ENCODE measurements at places on chromosomes 1 and 21.

DNA sequence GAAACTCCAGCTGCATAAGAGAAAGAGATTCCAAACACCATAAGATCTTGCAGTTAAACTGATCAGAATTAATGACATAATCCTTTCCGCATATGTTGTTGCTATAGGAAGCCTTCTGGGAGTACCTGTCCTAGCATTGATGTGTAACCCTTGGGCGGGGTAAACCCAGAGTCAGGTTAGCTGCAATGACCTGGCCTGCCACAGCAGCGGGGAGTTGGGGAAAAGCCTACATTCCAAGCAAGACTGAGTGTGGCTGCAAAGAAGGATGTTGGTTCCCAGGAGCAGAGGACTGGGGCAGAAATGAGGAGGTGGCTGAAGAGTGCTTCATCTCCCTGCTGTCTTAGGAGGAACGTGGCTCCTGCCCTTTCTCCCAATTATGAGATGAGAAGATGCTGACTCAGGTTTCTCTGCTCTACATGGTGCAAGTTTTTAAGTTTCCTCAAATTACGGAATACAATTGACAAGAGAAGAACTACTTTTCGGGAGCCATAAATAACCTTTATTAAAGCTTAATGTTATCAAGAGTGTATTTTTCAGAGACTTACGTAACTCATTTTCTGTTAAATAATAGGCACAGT, 142.1 kb downstream of the RYR2 start:
- no peak for ATAC-seq

DNA sequence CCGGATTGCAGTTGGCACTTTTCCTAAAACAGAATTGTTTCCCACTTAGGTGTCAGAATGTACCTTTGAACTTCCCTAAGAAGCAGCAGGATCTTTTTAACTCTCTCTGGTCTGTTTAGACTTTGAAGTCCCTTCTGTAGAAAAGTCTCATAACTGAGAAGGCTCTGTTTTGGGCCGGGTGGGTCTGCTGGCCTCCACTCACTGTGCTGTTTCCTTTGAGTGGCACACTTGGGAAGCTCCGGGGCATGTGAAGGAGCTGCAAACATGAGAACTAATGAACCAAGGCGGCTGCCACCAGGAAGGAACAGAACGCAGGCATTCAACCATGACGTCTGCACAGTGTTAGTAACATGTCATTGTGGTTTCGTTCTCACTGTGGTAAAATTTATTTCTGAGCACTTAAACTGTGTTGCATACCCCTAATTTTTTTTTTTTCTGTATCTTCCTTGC, 19.5 kb upstream of the NCMAP start:
- peak; percentile 51 for ATAC-seq

GRCh38 chr1:208544794-208545193, 300.6 kb upstream of the PLXNA2 start:
- no peak for ATAC-seq

- no peak for ATAC-seq
Observed at GRCh38 chr1:215263636-215264035, 181.1 kb downstream of the KCNK2 start.

DNA sequence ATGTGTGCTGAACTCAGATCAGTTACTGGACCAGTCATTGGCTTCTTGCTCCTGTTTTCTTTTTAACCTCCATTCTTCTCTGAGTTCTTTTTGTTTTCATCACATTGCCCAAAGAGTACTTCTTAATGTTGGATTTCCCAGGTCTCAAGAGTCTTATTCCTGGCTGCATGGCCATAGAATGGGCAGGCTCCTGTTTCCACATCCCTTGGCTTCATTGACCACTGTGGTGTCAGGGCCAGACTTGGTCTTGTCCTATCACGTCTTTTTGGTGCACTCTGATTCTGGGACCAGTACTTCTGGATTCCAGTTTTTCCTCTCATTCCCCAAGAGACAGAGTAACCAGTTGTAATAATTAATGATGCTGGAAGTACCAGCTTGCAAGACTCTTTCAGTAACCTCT, 41.8 kb downstream of the MRPS6 start:
- no peak for ATAC-seq

GRCh38 chr1:21628798-21629393, 40.3 kb downstream of the RAP1GAP start:
- ATAC-seq: no peak

DNA sequence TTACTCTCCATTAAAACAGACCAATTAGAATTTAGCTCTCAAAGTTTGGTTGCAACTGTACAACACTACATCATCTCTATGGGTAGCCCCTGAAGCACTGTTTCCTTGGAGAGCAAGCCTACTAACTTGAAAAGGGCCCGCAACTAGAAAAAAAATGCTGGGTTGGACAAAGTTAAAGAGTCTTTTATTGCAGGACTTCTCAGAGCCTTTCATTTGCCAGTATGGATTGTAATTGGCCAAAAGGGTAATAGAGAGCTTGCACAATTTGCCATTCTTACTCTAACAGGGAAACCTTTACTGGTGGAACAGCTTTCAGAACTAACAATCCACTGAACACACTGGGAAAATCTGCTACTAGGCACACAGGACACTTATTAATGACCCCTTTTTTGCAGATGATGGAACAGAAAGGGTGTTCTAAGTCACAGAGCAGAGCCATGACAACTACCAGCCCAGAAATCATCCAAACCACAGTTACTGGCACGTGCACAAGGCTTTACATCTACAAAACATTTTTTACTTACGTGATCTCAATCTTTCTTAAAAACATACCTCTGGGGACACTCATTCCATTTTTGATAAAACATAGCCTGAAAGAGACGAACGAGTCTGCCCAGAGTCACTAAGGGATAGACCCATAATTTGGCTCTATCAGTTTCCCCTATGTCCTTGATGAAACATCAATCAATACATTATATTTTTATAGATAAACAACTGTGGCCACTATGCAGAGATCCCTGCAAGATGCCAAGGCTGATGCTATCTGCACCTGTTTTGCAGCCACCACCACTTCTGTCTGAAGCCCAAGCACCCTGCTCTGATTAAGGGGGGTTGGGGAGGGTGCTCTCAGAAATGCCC, 176.3 kb upstream of the EDN2 start:
- no peak for ATAC-seq

DNA sequence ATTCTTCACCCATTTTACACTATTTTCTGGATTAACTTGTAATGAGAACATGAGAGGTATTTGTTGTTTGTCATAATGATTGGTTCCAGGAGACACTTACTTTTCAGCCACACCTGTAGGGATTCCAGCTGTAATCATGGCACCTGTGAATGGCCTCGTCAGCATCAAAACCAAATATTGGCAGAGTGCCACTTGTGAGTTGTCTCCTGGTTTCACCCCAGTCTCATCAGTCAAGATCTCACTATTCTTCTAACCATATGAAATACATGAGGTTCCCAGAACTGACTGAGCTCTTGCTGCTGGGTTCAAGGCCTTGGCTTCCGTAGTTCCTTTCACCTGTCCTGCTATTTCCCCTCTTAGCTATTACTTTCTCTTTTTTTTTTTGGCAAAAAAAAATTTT, 246.6 kb upstream of the ADGRL2 start:
- no peak for ATAC-seq

DNA sequence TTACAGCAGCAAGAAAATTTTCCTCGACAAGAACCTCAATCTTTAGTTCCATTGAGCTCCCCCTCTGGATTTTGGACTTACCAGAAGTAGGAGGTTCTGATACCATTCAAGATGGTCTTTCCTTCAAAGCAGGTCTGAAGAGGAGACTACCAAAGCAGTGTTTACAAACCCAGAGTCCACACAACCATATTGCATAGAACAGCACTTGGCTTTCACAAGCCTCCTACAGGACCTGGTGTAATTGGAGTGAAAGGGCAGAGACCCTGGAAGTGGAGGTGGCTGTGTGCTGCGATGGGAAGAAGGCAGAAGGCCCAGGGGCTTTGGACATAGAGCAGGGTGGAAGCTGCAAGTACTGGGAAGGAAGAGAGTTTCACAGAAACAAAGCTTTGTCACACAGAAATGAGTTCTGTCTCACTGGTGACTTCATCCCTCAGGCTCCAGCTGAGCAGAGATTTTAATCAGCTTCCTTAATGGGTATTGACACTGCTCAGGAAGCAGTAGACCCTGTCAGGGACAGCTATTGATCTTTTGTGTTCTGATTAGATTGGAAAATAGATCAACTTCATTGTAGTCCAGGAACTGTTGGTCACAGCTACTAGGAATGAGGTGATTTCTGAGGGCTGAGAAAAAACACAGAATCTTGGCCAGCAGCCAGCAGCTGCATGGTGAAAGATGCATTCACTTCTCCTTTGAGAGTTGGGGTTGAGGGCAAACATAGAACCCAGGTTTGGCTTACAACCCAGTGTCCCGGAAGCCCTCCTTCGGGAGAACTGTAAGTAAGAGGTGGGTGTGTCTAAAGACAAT, 124.0 kb downstream of the SYT2 start:
- no peak for ATAC-seq

DNA sequence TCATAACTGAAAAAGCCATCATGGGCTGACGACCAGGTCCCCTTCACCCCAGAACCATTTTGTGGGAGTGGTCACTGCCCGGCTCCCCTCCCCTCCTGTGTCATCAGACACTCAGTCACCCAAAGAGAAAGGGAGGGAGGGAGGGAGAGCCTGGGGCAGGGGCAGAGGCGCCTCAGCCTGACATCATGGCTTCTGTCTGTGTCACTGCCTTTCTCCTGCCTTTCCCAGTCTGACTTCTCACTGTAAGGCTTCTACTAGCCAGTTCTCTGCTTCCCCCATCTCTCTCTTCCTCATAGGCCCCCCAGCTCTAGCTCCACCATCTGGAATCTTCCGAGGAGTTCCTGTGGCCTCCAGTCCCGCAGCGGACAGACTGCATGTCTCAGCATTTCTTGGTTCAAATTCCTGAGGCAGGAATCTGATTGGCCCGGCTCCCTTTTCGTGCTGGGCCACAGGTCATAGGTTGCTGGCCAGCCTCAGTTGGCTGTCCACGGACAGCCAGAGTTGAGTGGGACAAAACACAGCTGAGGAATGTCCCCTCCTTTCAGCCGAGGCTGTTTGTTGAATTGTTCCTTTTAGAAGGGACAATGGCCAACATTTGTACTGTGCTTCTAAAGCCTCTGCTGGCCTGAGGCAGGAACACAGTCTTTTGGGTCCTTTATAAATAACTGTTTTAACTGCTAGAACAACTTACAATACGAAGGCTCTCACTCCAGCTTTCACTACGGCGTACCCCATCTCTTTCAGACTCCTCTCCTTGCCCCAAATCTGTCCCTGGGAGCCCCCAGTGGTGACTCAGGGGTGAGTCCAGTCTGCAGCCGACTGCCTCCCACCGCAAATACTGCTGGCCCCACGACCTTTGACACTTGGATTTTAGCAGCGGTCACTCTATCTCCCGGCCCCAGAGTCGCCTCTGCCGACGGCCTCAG, 18.7 kb upstream of the KANK4 start:
- ATAC-seq: no peak

DNA sequence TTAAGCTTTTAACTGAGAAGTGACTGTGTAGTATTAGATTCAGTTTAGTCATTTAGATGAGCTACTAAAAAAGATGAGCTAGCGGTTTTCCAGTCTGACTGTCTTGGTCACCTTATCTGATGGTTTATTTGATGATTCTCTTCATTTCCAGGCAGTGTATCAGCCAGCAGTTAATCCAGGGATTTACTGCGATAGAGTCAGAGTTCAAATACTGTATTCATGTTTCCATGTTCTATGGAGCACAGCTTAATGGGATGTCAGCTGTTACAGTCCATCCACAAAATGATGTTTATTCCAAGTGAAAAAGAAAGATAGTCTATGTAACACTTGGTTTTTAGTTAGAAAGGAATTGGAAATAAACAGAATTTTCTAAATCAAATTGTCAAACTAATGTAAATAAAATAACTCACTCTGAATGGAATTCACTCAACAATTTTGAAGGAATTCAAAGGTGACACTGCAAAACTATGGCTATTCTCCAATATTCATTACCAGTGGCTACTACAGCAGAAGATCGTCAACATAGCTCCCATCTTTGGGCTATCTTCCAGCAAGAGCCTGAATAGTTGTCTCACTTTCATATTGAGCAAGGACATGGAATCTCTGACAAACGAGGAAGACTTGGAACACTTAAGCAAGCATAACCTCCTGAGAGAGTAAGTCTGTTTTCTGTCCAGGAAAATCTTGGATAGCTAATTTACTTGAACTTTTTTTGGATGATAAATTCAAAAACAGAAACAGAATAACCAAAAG, 54.6 kb upstream of the DPT start:
- no peak for ATAC-seq

DNA sequence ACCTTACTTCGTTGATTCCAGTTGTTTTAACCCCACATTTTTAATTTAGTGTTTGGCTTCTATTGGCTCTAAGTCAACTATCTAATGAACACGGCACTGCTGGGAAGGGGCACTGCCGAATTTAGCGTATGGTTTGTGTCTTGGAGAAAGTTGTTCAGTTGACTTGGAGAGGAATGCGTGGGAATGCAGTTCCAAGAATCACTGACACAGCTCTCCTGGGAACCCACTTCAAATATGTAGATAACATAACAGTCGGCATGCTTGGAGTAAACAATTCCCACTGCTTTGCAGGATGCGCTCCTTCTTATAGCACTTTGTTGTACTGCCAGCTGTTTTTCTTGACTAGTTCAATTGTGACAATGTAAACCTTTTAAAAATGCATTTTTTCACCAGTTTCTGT, 104.3 kb downstream of the RYR2 start:
- no peak for ATAC-seq

- no peak for ATAC-seq
Observed at GRCh38 chr1:18693256-18694098, 62.8 kb downstream of the PAX7 start.

DNA sequence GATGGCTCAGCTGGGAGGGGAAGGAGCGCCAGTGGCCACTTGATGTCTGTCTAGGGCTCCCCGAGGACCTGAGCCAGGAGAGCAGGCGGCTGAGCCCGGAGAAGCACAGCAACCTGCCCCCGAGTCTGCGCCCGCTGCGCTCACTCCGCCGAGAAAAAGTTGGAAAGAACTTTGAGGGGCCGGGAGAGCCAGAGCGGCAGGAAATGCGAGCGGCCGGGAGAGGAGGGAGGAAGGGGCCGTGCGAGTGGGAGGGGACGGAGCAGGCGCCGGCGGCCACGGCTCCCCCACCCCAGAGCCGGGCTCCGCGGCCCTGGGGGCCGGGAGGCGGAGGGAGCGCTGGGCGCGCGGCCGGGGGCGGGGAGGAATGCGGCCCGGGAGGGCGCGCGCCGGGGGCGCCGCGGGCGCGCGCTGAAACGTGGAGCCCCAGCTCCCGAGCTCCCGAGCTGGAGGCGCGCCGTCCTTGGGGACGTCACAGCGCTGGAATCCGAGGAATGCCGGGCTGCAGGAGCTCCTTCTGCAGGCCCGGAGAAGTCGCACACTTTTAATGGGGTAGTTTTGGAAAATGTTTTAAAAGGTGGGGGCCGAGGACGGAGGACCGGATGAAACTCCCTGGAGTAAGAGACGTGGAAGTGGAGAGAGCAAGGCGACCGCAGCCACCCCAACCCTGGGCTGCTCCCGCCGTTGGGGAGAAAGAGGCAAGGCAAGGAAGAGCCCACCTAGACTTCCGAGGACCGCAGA, at the start of gene PTPN14:
TSS of gene PTPN14 (minus strand) at position 167 of the 738 bp plus-strand sequence. CDS start 86,799 bp downstream, outside the sequence.
- ATAC-seq: no peak

- ATAC-seq: no peak
Observed at GRCh38 chr1:177032434-177032833, 132.1 kb downstream of the ASTN1 start.

All from activated CD4-positive, CD25-positive, alpha-beta regulatory T cell treated with anti-CD3 and anti-CD28 coated beads, Interleukin-2, amount 50 U/mL, for 24 hours (primary cell).